A673 (cell line): ENCODE measurements at places on chromosomes 4 and X.

DNA sequence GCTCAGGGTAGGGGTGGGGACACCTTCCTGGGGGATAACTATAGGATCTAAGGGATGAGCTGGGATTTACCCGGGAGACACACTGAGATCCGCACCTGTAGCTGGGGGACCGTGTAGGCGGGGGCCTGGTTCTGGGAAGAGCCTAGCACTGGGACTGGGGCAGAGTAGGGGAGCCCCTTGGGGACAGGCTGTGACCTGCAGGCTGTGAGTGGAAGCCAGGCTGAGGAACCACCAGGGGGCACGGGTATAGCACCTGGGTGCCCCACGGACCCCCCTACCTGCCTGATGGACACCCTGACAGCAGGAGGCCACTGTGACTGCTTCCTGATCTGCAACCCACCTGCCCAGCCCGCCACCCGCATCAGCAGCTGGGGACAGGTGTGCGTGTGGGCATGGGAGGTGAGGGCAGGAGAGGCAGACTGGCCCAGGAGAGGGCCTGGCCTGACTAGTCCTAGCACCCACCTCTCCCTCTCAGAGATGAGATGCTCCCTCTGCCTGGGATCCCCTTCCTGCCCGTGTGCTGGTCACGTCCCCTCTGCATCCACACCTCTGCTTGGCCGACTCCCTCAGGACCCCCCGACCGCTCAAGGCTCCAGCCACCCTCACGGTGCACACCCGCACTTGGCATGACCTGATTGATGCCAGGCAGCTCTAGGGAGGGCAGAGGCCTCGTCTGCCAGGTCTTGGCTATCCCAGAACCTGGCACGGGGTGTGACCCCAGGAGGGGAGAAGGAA, 94.2 kb upstream of the NKX1-1 start:
- no peak for DNase-seq

GRCh38 chr4:41692717-41693345, 55.7 kb downstream of the PHOX2B start:
- DNase-seq: peak; percentile 76

DNA sequence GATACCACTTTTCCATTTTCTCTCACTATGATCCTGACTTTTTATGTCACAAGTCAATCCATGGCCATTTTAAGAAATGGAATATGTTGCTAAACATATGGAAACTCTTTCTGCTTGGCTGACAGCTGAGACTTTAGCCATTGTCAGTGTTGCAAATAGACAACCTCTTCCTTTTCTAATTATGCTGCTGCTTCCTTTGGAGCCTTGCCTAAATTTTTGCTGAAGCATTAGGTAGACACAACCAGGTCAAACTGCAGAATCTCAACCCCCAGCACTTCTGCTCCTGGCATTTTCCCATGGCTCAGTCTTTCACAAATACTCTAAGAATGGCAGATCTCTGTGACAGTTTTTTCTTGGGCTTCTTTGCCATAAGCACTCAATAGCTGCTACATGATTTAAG, 543.3 kb downstream of the GRID2 start:
- DNase-seq: no peak

DNA sequence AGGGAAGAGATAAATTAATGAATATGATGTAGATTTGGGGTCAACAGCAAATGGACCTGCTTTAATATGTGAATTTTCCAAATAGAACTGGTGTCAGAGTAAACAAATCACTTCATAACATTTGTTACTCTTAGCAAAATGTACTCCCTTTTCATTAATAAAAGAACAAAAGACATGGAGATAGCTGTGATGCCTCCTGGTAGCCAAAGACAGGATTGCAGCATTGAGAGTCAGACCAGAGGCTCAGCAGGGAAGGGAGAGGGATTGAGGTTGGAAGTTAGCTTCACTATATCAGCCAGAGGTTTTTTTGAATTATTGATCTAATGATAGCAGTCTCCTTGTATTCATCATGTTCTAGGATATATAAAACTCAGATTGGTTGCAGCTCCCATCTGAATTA, 17.4 kb upstream of the RAB40A start:
- DNase-seq: no peak

DNA sequence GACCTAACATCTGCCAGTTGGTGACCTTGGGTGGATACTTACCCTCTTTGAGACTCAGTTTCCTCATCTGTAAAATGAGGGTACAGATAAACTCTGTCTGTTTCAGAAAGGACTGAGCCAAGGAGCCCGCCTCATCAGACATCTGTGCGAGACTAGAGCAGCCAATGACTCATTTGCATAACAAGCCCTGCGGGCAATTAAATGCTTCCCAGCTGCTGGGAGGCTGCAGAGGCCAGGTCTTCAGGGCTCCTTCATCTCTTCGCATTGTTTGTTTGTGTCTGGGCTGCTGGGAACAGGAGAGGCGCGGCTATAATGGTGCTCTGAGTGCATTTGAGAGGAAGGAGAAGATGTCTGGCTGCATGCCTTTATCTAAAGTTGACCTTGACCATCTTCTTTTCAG, 85.0 kb downstream of the ADRA2C start:
- peak; percentile 48 for DNase-seq

GRCh38 chr4:54855191-54855854, 197.6 kb downstream of the KIT start:
- DNase-seq: no peak

- DNase-seq: no peak
Observed at GRCh38 chrX:71143508-71143907, 1.1 kb upstream of the NLGN3 start.

GRCh38 chr4:20646287-20646686, 54.0 kb upstream of the PACRGL start:
- DNase-seq: no peak

- DNase-seq: peak; percentile 65
Observed at GRCh38 chr4:83771113-83771705, 235.3 kb downstream of the GPAT3 start.

DNA sequence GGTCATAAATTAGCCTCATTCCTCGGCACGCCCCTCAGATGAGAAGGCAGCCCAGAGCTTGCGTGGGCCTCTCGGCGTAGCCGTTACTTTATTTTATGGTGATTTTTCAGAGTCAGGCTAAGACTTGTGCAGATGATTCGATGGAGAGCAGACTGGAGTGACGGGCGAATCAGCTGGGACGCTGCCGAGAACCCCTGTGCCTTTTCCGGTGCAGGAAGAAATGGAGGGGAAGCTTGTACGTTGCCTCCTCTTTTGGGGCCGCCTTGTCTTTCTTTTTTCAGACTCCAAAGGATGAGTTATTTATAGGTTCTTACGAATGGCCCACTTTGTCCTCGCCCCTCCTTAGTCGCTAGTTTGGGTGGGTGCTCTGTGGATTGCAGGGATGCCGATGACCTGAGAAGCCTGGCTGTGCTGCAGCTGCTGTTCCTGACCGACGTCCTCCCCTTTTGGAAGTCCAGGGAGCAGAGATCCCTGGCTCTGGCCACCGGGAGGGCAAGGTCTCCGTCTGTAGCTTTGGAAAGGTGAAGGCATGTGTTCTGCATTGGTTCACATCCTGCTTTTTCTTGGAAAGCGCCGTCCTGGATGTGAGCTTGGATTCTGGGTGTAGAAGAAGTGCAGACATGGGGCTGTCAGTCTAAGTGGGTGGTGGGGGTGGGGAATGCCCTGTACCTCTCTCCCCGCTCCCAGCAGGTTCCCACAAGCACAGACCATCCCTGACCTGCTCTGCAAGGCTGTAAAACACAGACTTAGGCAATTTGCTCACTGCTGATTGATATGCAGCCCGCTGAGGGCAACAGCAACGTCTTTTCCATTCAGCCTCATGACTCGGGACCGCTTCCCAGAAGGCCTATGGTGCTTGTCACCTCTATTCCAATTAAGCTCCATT, 9.3 kb downstream of the SORCS2 start:
- DNase-seq: no peak
